RPMI7951 (cell line): ENCODE measurements at places on chromosomes 16 and 17.

- DNase-seq = no peak
Measured at GRCh38 chr17:55177159-55177854, 87.5 kb upstream of the HLF start.

DNA sequence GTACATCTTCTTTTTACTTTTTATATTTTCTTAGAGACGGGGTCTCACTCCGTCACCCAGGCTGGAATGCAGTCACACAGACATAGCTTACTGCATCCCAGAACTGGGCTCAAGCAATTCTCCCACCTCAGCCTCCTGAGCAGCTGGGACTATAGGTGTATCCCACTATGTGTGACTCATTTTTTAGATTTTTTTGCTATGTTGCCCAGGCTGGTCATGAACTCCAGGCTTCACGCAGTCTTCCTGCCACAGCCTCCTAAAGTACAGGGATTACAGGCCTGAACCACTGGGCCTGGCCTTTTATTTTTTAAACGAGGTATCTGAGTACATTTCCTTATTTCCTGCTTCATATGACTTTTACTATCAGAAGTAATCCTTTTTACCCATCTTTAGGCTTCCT lies 48.0 kb downstream of the GLG1 start:
- no peak for DNase-seq

GRCh38 chr17:27157297-27157696 lies 136.6 kb upstream of the WSB1 start:
- DNase-seq = no peak

GRCh38 chr16:79049040-79049439 lies 551.5 kb downstream of the MAF start:
- DNase-seq = no peak

GRCh38 chr16:68851601-68852000 lies 8.3 kb downstream of the TANGO6 start:
- DNase-seq = no peak

- no peak for DNase-seq
Measured at GRCh38 chr17:33517746-33518145, 224.7 kb upstream of the ASIC2 start.

DNA sequence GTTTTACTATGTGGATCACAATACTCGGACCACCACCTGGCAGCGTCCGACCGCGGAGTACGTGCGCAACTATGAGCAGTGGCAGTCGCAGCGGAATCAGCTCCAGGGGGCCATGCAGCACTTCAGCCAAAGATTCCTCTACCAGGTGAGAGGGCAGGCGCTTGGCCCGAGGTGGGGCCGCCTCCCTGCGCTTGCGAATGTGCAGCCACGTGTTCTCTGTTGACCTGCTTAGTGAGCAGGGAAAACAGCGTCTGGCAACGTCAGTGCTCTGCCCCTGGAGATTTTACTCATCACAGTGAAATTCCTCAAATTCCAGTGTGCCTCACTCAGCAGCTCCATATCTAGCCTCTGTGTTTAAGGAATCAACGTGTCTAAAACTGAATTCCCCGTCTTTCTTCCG lies 33.4 kb upstream of the CLEC18A start:
- peak; percentile 85 for DNase-seq
